ENCODE measurements at places on chromosomes 2 and 18. TPM values are rescaled to one million over a fixed set of nuclear protein-coding genes. Genes with fewer than 3 reads are reported as not detected.

- DNase-seq = no peak
- H3K27ac ChIP-seq = no peak overlapping the region
- peaks cover 25% of the 10 kb centered on the region for H3K27me3 ChIP-seq
- H3K36me3 ChIP-seq = no peaks in the 10 kb centered on the region
- no peak overlapping the region for H3K4me3 ChIP-seq
Measured at GRCh38 chr2:64485961-64486360, 32.0 kb downstream of the LGALSL start.

DNA sequence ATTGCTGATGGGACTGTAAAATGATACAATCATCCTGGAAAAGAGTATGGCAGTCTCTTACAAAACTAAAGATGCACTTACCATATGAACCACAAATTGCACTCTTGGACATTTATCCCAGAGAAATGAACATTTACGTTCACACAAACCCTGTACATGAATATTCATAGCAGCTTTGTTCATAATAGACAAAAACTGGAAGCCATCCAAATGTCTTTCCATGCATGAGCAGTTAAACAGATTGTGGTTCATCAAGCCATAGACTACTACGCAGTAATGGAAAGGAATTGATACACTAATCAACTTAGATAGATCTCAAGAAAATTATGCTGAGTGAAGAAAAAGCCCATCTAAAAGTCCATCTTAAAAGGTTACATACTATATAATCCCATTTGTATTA, 156.1 kb upstream of the SLC39A10 start:
- no peak overlapping the region for H3K27ac ChIP-seq
- peaks cover 7% of the 10 kb centered on the region for H3K4me1 ChIP-seq
- peaks cover 2% of the 10 kb centered on the region for H3K27me3 ChIP-seq

GRCh38 chr2:222709191-222709891, 37.9 kb downstream of the MOGAT1 start:
- no peaks in the 10 kb centered on the region for H3K36me3 ChIP-seq
- peak overlapping the region; percentile 91 for H3K27ac ChIP-seq
- no peaks in the 10 kb centered on the region for H3K27me3 ChIP-seq
- peaks cover 70% of the 10 kb centered on the region for H3K4me1 ChIP-seq
- peak; percentile 91 for DNase-seq

GRCh38 chr2:71974846-71975245, 172.8 kb downstream of the CYP26B1 start:
- H3K4me3 ChIP-seq = no peak overlapping the region
- no peaks in the 10 kb centered on the region for H3K4me1 ChIP-seq
- DNase-seq = no peak

CACNB4 gene
- total RNA-seq = 3.4 TPM

GRCh38 chr18:45829855-45830254, 4.4 kb downstream of the SIGLEC15 start:
- H3K27ac ChIP-seq = no peak overlapping the region
- peaks cover 1% of the 10 kb centered on the region for H3K27me3 ChIP-seq
- H3K4me1 ChIP-seq = peaks cover 25% of the 10 kb centered on the region

HOXD3 gene
- not detected for total RNA-seq

L3MBTL4 gene
- 0.59 TPM for total RNA-seq

DNA sequence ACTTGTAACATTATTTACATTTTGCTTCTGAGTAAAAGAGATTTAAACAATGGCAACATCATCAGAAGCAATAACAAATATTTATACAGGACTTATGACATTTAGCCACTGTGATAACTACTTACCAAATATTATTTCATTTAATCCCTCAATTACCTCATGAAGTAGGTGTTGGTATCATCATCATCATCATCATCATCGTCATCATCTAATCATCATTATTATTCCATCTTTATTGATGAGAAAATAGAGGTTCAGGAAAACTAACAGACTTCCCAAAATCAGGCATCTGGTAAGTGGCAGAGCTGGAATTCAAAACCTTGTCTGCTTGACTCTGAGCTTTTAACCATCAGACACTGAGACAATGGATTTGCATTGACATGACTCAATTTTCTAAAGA, 204.4 kb downstream of the NCKAP5 start:
- no peak overlapping the region for H3K4me3 ChIP-seq
- peaks cover 11% of the 10 kb centered on the region for H3K27me3 ChIP-seq
- no peak overlapping the region for H3K27ac ChIP-seq
- H3K36me3 ChIP-seq = no peaks in the 10 kb centered on the region
- H3K4me1 ChIP-seq = peaks cover 8% of the 10 kb centered on the region
- DNase-seq = no peak

DNA sequence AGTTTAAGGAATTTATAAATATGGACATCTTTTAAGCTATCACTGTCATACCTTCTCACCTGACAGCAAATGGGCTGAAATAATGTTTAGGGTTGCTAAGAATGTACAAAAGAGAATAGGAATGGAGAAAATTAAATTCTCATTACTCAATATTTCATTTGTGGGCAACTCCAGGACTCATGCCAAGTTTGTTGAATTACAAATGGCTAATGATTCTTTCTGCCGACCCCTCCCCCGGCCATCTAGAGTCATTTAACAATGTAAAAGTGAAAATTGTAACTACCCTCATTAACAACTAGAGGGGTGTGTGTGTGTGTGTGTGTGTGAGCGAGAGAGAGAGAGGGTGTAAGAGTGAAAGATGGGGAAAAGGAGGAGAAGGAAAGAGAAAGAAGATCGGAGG, 708.5 kb upstream of the FAM98A start:
- peaks cover 2% of the 10 kb centered on the region for H3K4me1 ChIP-seq
- no peak overlapping the region for H3K27ac ChIP-seq
- DNase-seq = no peak

DNA sequence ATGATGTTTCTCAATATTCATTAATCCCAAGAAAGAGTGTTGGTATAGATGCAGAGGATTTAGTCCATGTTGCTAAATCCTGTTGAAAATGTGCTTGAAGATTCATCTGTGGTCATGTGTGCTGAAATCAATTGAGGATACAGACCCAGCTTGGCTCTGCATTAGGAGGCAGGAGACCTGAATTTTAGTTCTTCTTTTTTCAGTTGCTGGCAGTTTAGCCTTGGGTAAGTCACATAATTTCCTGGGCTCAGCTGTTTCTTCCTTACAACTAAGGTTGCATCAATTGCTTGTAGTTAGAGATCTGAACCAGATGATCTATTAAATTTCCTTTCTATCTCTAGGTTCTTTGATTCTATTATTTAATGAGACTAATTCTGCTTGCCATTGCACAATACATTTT, 54.4 kb downstream of the SETBP1 start:
- DNase-seq = no peak
- H3K4me3 ChIP-seq = no peak overlapping the region
- H3K36me3 ChIP-seq = peaks cover 35% of the 10 kb centered on the region
- peaks cover 38% of the 10 kb centered on the region for H3K4me1 ChIP-seq

DNA sequence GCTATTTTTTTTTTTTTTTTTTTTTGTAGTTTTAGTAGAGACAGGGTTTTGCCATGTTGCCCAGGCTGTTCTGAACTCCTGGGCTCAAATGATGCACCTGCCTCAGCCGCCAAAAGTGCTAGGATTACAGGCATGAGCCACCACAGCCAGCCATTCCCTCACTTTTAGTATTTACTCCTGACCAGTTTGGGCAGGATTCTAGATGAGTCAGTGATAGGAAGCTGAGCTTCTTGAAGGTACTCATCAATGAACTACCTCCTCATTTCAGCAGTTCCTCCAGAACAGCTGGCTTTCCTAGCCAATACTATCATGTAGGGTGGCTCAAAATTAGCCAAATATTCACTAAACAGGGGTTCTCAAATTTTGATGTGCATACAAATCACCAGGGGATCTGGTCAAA, 57.2 kb downstream of the CYBRD1 start:
- no peak overlapping the region for H3K27ac ChIP-seq
- H3K36me3 ChIP-seq = no peaks in the 10 kb centered on the region
- peaks cover 3% of the 10 kb centered on the region for H3K27me3 ChIP-seq
- H3K4me3 ChIP-seq = no peak overlapping the region

DNA sequence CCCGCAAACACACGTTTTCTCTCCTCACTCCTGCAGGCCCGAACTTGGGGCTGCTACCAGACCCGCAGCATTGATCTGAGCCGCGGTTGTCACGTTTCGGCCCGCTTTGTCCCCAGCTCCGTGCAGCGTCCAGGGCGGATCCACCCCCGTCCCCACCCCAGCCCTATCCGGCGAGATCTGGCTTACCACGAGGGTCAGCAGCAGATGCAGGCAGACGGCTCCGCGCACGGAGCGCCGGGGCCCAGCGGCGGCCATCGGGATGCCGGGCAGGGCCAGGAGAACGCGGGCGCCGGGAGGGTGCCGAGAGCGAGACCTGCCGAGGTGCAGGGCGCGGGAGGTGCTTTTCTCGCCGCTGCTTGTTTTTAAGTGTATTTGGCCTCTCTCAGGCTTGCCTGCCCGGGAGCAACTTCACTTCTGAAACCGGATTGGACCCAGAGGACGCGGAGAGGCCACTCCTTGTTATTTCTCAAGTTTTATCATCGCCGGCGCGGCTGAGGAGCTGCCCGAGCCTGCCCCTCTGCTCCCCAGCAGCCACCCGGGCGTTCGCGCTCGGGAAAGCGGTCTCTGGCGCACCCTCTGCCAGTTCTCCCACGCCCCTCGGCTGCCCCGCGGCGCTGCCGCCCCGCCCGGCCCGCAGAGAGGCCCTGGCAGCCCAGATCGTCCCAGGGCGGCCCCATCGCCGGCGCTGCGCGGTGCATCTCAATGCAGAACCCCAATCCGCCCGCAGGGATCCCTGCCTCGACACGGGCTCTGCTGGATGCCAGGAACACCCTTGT, at the start of gene DSC3:
Gene DSC3, minus strand, starts transcription at position 337 of the 776 bp plus-strand sequence. Its CDS starts 82 bp downstream, at position 255.
- peaks cover 4% of the 10 kb centered on the region for H3K36me3 ChIP-seq
- H3K4me3 ChIP-seq = peak within 1 kb of the TSS; percentile 76
- no peak for DNase-seq
- H3K27ac ChIP-seq = peak within 1 kb of the TSS; percentile 78
- H3K4me1 ChIP-seq = peaks cover 22% of the 10 kb centered on the region
- H3K27me3 ChIP-seq = peaks cover 73% of the 10 kb centered on the region

AQP12A gene
- total RNA-seq = not detected

DNA sequence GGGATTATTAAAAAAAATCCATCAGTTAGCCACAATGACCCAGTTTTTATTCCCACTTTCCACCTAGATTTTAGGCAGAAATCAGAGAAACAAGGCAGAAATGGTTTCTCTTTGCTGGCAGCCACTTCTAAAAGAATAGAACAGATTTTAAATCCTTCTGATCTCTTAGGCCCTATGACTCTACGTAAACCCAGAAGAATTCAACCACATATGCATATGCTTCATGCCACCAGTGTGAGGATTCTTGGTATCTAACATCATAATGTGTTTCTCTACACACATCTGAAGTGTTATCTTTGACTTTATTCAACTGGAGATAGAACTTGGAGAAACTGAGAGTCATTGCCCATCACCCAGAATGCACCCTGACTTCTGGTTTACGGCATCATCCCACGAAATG, 128.7 kb upstream of the TANK start:
- H3K4me1 ChIP-seq = peaks cover 16% of the 10 kb centered on the region
- H3K27me3 ChIP-seq = no peaks in the 10 kb centered on the region
- DNase-seq = no peak
- H3K36me3 ChIP-seq = no peaks in the 10 kb centered on the region
- no peak overlapping the region for H3K4me3 ChIP-seq

ARHGEF4 gene
- total RNA-seq = 3.2 TPM

GRCh38 chr2:85867121-85867520, 21.7 kb downstream of the ST3GAL5 start:
- H3K4me3 ChIP-seq = no peak overlapping the region
- H3K4me1 ChIP-seq = peaks cover 37% of the 10 kb centered on the region
- peaks cover 3% of the 10 kb centered on the region for H3K36me3 ChIP-seq
- no peaks in the 10 kb centered on the region for H3K27me3 ChIP-seq

DNA sequence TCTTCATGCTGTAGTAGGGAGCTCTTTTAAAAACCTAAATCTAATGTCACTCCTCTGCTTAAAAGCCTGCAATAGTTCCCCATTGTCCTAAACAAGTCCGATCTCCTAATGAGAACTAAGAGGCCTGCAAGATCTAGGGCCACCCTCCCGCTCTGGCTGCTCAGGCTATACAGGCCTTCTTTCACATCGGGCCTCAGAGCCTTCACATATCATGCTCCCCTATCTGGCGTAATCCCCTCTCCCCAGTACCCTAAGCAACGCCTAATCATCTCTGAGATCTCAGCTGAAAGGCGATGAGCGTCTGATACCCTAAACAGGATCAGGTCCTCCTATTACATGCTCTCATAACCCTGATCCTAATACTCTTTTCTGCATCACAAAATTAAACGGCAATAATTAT, 1.9 kb downstream of the MAP4K3 start:
- H3K4me3 ChIP-seq = peak overlapping the region; percentile 90
- peaks cover 2% of the 10 kb centered on the region for H3K36me3 ChIP-seq
- H3K27ac ChIP-seq = peak overlapping the region; percentile 80

- H3K27me3 ChIP-seq = no peaks in the 10 kb centered on the region
- no peaks in the 10 kb centered on the region for H3K36me3 ChIP-seq
- no peak overlapping the region for H3K27ac ChIP-seq
- no peak overlapping the region for H3K4me3 ChIP-seq
- no peak for DNase-seq
Measured at GRCh38 chr18:26621161-26622026, 73.0 kb upstream of the KCTD1 start.

- peaks cover 28% of the 10 kb centered on the region for H3K36me3 ChIP-seq
- H3K27ac ChIP-seq = no peak overlapping the region
- no peak for DNase-seq
- H3K27me3 ChIP-seq = no peaks in the 10 kb centered on the region
- no peak overlapping the region for H3K4me3 ChIP-seq
Measured at GRCh38 chr2:24285484-24286152, 74.7 kb downstream of the ITSN2 start.

DNA sequence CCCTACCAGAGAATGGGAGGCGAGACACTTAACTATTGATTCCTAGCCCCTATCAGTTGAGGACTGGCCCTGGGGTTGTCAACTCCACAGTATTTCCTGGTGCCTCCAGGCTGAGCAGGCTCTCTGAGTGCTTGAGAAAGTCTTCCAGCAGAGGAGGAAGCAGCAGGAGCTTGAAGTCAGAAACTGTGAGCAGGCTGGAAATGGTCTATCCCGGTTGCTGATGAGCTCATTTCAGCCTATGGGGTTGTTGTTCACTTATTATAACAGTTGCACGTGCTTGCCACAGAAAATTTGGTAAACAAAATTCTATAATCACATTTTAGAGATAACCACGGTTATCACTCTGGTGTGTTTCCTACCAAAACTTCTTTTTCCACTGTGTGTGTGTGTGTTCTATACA, 254.7 kb upstream of the THUMPD2 start:
- no peak overlapping the region for H3K4me3 ChIP-seq
- no peaks in the 10 kb centered on the region for H3K27me3 ChIP-seq
- H3K4me1 ChIP-seq = no peaks in the 10 kb centered on the region

Data from osteocyte (in vitro differentiated cells).